CD8-positive, alpha-beta T cell (primary cell): ENCODE measurements at places on chromosomes 16 and 17.

GRCh38 chr17:31740611-31741082 is 118.4 kb downstream of the COPRS start:
- DNase-seq, result no peak

- DNase-seq, result no peak
These were observed 9.0 kb downstream of the ATAD5 start for GRCh38 chr17:30840771-30841170.

- DNase-seq, result no peak
These were observed 11.8 kb downstream of the PIK3R6 start for GRCh38 chr17:8855477-8856204.

DNA sequence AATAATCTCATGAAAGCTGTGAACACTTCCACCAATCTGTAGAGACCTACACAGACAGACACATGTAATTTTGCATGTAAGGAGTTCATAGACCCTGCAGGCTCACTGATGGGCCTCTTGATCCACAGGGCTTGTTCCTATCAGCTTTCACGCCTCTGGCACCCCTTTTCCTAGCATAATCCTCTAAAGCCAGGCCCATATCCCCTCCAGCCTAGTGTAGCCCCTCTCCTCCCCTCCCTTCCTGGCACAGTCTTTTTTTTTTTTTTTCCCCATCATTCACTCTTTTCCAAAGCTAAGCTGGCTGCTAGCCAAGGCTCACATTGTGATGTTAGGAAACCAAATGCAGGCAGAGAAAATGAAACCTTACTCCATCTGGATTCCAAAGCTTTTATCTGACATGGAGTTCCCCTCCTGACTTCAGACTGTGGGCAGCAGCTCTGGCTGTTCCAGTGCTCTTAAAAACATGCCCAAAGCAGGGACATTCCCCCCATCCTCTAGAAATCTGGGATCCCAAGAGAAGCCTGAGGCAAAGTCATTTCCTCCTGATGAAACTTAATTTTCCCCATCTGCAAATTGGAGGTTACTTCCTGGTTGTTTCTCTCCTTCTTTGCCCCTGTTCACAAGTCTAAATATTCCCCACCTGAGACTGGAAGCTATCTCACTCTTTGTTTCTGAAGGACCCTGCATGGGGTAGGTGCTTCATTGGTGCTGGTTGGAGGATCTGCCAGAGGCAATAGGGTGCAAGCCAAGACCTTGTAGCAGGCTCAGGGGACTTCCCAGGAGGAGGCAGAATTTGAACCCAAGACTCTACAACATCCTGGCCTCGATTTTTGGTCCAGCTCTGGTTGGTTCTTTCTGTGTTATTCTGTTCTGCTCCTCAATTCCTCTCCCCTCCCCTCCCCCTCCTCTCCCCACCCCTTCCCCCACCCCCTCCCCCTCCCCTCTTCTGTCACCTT is 9.9 kb upstream of the CCL5 start:
- DNase-seq, result no peak

GRCh38 chr16:65285128-65286048 is 163.5 kb upstream of the CDH11 start:
- no peak for DNase-seq

- no peak for DNase-seq
These were observed 21.3 kb downstream of the C16orf74 start for GRCh38 chr16:85729452-85730185.

DNA sequence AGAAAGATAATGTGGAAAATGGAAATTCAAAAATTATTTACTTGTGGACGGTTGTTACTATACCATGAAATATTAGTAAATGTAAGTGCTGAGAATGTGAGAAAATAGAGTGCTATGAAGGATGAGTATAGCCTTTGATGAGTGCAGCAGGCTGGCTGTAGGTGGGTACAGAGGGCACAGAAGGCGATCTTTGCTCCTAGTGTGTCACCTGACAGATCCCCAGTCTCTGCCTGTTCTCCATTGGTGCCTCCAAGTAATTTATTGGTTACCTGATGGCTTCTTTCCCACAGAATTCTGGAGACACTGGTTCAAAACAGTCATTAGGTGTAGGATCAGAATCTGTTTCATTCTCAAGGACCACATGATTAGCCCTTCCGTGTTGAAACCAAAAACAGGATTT is 28.9 kb downstream of the ABCA9 start:
- no peak for DNase-seq

GRCh38 chr17:67246403-67246652 is 1.3 kb upstream of the HELZ start:
- no peak for DNase-seq

- DNase-seq, result no peak
These were observed 5.8 kb downstream of the MYL4 start for GRCh38 chr17:47214931-47215330.

- no peak for DNase-seq
These were observed 12.8 kb downstream of the GGA2 start for GRCh38 chr16:23497543-23497868.

GRCh38 chr17:73363442-73364154 is 51.8 kb upstream of the CDC42EP4 start:
- DNase-seq, result no peak

DNA sequence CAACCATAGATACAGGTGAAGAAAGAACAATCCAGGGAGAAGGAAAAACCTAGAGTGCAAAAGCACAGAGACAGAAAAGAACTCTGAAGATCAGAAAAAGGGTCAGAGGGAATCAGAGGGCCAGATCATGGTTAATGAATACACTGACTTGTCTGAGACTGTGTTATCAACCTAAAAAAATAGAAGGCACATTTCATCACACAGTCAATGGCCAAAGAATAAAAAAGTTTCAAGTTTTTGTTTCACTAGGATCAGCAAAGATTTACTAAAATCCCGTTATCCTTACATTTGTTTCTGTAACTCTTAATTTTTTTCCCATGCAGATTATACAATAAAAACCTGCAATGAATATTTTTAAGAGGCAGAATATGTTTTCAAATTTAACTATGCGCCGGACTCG is 38.5 kb downstream of the CNOT1 start:
- DNase-seq, result no peak

DNA sequence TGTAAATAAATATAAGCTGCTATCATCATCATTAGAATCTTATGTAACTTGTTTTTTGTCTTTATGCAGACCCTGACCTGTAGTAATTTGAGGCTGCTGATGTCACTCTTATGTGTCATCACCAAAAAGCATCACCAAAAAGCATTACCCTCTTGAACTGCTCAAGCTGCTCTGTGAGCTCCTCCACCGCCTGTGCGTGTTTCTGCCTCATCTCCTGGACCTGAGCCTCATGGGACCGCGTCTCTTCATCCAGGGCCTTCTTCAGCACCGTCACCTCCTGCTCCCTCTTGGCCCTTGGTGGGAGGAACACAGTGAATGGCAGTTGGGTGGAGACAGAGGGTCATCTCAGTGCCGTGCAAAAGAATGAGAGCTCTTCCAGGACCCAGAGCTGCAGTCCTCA is 82.4 kb downstream of the NDE1 start:
- no peak for DNase-seq

DNA sequence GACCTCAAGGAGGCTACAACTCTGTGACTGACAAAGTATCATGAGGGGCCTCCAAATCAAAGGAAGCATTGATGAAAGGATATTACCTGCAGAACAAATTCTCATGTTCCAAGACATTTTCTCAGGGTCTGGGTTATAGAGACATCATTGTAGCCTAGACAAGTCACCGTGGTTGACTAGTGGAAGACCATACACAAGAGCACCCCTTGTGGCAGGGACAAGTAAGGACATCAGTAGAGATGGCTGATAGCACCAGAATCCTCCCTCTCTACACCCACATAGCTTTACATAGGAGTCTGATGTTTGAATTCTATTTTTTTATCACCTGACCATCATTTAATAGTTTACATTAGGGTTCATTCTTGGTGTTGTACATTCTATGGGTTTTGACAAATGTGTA is 32.5 kb upstream of the CDH8 start:
- DNase-seq, result no peak

GRCh38 chr17:16322636-16323035 is 30.6 kb downstream of the CENPV start:
- DNase-seq, result no peak

DNA sequence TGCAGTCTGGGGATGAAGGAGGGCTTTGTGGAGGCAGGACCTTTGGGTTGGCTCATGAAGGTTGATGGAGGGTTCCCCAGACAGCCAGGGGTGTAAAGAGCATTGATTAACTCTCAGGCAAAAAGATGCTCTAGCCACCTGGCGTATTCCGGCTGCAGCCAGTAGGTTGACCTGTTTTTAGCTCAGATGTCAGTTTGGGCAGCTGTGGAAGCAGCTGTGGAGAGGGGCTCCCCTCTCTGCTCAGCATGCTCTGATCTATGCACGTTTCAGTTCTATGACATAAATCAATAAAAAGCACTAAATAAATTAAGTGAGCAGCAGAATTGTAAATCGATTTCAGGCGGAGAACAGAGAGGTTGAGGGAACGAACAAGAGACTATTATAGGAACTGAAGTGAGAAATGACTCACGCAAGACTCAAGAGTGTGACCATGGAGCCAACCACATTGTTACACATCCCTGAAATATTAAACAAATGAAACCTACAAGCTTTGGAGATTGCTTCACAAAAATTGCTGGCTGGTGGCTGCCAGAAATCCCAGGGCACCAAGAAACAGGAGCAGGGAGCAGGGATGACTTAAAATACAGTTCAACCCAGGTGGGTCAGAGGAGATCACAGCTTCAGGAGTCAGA is 111.9 kb downstream of the GSG1L start:
- DNase-seq, result no peak

DNA sequence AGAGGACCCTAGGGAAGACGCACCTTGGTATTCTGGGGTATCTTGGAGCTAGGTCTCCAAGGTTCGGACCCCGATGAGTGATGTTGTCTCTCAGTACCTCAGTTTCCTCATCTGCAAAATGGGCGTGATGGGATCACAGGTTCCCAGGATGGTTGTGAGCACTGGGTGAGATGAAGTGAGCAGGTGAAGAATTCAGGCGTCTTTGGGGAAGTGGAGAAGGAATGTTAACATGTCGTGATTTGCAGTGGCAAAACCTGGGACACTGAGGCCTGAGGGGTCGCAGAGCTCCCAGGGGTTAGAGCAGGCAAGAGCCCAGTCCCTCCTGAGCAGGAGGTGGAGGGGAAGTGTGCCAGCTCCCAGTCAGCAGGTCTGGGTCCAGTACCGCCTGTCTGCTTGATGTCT is 215.1 kb upstream of the GSE1 start:
- DNase-seq, result no peak

- no peak for DNase-seq
These were observed 4.6 kb downstream of the TEN1 start for GRCh38 chr17:75983501-75984181.

- DNase-seq, result no peak
These were observed 896.2 kb downstream of the CDH11 start for GRCh38 chr16:64225696-64226095.

GRCh38 chr16:3454093-3454492 is 10.6 kb downstream of the NAA60 start:
- no peak for DNase-seq

DNA sequence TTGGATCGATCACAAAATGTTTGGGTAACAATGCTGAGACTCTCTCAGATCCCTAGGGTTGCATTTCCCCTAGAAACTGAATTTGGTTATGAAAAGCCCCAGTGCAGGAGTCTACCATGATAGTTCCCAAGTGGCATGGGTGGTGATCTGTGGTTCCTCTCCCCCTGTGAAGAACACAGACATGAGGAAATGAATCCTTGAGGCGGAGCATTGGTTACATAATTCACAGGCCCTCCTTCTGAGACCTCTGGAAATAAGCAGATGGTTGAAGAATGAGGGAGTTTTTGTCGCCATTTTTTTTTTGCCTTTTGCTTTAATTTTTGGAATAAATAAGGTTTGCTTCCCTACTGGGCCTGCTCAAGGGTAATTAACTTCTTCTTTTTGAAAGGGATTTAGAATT is 597.0 kb upstream of the RBFOX1 start:
- no peak for DNase-seq

- peak; percentile 11 for DNase-seq
These were observed 58.4 kb downstream of the TOM1L2 start for GRCh38 chr17:17913695-17914332.

- no peak for DNase-seq
These were observed 2.3 kb downstream of the ALDH3A2 start for GRCh38 chr17:19650826-19651225.

GRCh38 chr17:69779378-69780214 is 295.4 kb upstream of the KCNJ16 start:
- no peak for DNase-seq

GRCh38 chr16:24036614-24037013 is 200.8 kb downstream of the PRKCB start:
- DNase-seq, result peak; percentile 73

DNA sequence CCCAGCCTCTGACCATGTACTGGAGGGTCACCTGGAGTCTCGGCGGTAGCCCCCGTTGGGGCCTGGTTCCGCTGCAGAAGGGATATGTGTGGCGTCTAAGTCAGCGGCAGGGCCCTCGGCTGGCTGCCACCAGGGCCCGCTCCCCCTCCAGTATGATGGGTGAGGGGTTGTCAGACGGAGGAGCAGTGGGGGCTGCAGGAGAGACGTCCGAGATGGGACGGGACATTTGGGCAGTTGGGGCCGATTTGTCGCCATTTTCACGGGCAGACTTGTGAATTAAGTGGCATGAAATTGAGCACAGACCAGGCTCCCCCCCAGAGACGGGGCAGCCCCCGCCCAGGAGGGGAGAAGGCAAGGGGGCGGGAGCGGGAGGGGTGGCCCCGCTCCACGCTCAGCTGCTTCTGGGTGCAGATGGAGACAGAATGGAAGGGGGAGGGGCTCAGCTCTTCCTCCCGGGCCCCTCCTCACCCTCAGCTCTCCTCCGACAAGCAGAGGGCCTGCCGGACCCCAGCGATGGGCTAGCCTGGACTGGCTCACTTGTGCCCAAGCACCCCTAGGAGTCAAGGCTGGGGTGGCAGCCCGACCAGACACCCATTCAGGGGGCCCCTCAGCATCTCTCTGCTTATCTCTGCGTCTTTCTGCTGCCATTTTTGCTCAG is 52.7 kb upstream of the LHX1 start:
- DNase-seq, result no peak

DNA sequence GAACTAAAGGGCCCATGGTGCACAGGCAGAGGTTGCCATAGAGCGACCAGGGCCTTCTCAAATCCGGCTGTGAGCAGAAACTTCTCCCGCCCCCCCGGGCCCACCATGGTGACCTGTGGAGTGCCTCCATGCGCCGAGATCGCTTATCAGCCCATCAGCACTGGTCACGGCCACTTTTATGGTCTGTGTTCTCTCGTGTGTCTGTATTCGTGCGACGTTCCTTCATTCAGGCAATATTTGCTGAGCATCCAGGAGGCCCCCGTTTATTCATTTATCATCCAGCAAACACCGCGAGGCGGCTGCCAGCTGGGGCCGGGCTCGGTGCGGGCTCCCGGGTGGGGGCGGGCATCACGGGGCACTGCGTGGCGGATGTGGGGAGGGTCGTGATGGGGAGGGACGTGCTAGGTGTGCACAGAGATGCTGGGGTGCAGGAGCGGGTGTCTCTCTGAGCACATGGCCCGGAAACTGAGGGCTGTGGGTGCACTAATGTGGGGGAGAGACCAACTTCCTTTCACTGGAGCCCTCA is 88.0 kb upstream of the CBX4 start:
- DNase-seq, result peak; percentile 6
